ENCODE measurements at places on chromosomes 5 and 9. TPM values are rescaled to one million over a fixed set of nuclear protein-coding genes. Genes with fewer than 3 reads are reported as not detected.

GRCh38 chr9:86767373-86767772 lies 179.9 kb downstream of the GAS1 start:
- H3K27me3 ChIP-seq: no peaks in the 10 kb centered on the region
- H3K27ac ChIP-seq: no peak overlapping the region
- no peak for DNase-seq
- H3K36me3 ChIP-seq: no peaks in the 10 kb centered on the region

DNA sequence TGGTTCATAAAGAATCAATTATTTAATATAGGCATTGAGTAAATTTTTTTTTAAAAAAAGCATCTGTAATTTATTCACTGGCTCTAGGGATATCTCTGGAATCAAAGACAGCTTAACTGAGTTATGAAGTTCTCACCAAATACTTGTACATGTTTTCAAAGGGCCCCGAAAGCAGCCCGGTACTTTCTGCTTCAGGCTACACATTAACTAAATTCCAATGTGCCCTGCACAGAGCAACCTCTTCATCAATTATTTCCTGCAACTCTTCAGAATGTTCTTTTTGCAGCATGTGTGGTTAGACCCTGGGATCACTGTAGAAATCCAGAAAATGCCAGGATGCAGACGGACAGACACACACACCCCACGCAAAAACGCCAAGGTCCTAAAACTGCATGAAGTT lies 209.0 kb downstream of the EFNA5 start:
- no peaks in the 10 kb centered on the region for H3K27me3 ChIP-seq
- H3K4me1 ChIP-seq: no peaks in the 10 kb centered on the region
- DNase-seq: no peak
- no peak overlapping the region for H3K4me3 ChIP-seq

GRCh38 chr5:109650493-109650892 lies 39.2 kb upstream of the MAN2A1 start:
- no peaks in the 10 kb centered on the region for H3K36me3 ChIP-seq
- H3K4me3 ChIP-seq: no peak overlapping the region
- H3K27ac ChIP-seq: no peak overlapping the region
- no peaks in the 10 kb centered on the region for H3K27me3 ChIP-seq

DNA sequence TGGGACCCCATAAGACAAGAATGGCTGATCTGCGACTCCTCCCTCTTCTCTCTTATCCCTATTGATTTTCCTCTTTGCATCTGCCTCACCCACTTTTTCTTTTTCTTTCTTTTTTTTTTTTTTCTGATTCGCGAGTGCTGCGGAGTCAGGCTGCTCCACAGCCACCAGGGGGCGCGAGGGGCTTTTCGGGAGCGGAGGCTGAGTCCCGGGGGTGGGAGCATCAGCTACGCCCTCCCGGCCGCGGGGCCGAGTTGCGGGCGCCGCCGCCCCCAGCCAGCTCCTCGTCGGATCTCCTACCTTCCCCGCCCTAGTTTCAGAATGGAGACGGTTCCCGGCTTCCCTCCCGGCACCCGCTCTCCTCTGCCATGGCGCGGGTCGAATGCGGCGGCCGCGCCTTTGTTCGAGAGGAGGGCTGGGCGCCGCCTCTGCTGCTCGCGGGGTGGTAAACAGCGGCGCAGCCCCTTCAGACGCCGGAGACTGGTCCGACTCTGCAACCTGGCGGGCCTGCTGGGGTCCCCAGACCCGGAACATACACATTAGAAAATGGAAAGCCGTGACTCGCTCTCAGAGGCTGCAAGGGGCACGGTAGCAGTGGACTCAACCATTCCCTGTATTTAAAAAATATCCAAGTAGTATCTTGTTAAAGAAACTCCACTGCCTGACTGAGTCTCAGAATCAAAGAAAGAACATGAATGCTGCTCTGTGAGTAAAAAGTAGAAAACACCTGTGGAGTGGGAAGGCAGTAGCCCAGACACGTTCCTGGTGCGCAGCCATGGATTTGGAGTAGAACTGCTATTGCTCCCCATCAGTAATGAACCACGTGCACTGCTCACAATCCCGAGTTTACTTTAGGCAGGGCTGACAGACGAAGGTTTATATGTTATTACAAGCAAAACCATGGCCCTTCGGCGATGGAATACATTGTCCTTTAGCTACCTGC lies 55.7 kb downstream of the DPYSL3 start:
- DNase-seq: peak; percentile 87
- H3K27me3 ChIP-seq: peaks cover 21% of the 10 kb centered on the region
- H3K4me3 ChIP-seq: peak overlapping the region; percentile 44
- H3K4me1 ChIP-seq: no peaks in the 10 kb centered on the region
- H3K27ac ChIP-seq: peak overlapping the region; percentile 75
- no peaks in the 10 kb centered on the region for H3K36me3 ChIP-seq

DNA sequence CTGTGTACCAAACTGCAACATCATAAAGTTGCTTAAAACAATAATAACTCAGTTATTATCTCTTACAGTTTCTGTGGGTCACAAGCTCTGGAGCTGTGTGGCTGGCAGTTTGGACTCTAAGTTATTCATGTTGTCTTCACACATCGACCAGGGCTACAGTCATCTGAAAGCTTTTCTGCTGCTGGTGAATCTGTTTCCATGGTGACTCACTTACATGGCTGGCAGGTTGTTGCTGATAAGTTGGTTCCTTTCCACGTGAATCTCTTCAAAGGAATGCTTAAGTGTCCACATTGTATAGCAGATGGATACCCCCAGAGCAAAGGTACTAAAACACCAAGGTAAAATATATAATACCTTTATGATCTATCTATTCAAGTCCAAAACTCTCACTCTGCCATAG lies 44.8 kb upstream of the CYLC2 start:
- H3K36me3 ChIP-seq: no peaks in the 10 kb centered on the region
- H3K27ac ChIP-seq: no peak overlapping the region
- H3K27me3 ChIP-seq: no peaks in the 10 kb centered on the region

GRCh38 chr5:147904110-147904509 lies 2.2 kb downstream of the C5orf46 start:
- no peaks in the 10 kb centered on the region for H3K27me3 ChIP-seq
- no peak overlapping the region for H3K27ac ChIP-seq
- H3K4me3 ChIP-seq: no peak overlapping the region

DNA sequence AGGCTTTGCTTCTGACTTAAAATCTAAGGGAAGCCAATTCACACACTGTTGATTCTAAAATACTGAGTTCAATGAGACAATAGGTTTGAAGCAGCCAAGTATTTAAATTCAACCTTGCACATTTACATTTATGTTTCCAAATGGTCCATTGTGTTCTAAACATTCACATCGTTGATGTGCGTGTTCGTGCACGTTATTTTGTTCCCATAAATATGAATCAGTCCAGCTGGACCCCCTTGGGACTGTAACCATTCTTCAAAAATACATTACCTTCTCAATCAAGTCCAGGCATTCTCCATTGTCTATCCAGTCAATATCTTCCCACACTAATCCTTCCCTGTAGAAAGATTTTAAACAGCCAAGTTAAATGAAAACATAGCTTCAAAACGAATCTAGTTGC lies 146.4 kb upstream of the RETREG1 start:
- H3K36me3 ChIP-seq: peaks cover 10% of the 10 kb centered on the region
- no peaks in the 10 kb centered on the region for H3K27me3 ChIP-seq
- DNase-seq: no peak
- H3K27ac ChIP-seq: no peak overlapping the region

GRCh38 chr9:14769230-14769571 lies 46.7 kb upstream of the CER1 start:
- no peak overlapping the region for H3K4me3 ChIP-seq

DNA sequence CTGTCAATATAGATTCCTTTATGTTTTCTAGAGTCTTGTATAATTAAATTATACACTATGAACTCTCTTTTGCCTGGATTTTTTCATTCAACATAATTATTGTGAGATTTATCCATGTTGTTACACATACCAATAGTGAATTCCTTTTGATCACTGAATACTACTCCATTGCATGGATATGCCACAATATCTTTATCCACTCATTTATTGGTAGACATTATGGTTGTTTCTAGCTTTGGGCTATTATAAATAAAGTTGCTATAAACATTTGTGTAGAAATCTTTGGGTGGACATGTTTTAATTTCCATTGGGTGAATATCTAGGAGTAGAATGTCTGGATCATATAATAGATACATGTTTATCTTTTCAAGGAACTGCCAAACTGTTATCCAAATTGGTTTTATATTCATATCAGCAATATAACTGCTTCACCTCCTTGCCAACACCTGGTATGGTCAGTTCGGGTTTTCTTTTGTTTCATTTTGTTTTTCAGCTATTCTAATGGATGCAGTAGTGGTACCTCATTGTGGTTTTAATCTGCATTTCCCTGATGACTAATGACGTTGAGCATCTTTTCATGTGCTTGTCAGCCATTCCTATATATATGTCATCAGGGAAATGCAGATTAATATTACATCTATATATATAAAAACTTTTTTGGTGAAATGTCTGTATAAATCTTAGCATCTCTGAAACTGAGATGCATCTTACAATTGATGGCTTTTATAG lies 32.1 kb upstream of the TCF7 start:
- no peak overlapping the region for H3K4me3 ChIP-seq
- DNase-seq: no peak
- no peak overlapping the region for H3K27ac ChIP-seq
- H3K27me3 ChIP-seq: no peaks in the 10 kb centered on the region

GRCh38 chr9:20303066-20303465 lies 319.2 kb downstream of the MLLT3 start:
- no peak for DNase-seq
- H3K27ac ChIP-seq: no peak overlapping the region
- H3K36me3 ChIP-seq: no peaks in the 10 kb centered on the region
- H3K4me3 ChIP-seq: no peak overlapping the region

The NDFIP1 gene
- total RNA-seq: 56.9 TPM

The AQP7 gene
- 12.5 TPM for total RNA-seq

The ITGA2 gene
- 19.7 TPM for total RNA-seq

The OR1J2 gene
- total RNA-seq: not detected
